ENCODE measurements at places on chromosomes 11 and 22.

- no peak for DNase-seq
These were observed 42.5 kb downstream of the CERK start for GRCh38 chr22:46695346-46696228.

GRCh38 chr11:103079833-103080232, 12.1 kb downstream of the DCUN1D5 start:
- DNase-seq: no peak

- DNase-seq: no peak
These were observed 87.4 kb upstream of the LRRC55 start for GRCh38 chr11:57094181-57094935.

GRCh38 chr11:62953811-62954210, 31.0 kb downstream of the SLC22A6 start:
- DNase-seq: no peak

DNA sequence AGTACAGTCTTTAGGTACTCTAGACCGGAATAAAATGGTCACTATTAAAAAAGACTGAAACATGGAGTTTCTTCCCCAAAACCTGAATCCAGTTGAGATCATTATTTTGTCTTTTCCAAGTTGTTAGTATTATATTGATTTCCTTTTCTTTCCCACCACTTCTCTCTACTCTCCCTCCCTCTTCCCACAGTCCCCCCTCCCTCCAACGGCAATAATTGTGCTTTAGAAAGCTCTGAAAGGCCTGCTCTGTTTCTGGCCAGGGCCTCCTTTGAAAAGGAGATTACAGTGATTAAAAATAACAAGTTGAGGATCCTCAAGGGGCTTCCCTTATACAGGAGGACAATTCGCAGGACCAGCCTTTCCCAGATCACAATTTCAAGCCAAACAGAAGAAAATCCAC, 3.5 kb downstream of the SPON1 start:
- DNase-seq: no peak

DNA sequence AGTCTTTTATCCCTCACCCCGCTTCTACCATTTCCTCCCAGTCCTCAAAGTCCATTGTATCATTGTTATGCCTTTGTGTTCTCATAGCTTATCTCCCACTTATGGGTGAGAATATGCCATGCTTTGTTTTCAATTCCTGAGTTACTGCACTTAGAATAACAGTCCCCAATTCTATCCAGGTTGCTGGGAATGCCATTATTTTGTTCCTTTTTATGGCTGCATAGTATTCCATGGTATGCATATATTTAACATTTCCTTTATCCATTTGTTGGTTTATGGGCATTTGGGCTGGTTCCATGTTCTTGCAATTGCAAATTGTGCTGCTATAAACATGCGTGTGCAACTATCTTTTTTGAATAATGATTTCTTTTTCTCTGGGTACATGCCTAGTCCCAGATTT, 114.9 kb downstream of the VPREB1 start:
- no peak for DNase-seq

GRCh38 chr11:72132646-72133045, 2.9 kb upstream of the FOLR3 start:
- no peak for DNase-seq

- no peak for DNase-seq
These were observed 137.4 kb downstream of the NAV2 start for GRCh38 chr11:19849947-19850593.

DNA sequence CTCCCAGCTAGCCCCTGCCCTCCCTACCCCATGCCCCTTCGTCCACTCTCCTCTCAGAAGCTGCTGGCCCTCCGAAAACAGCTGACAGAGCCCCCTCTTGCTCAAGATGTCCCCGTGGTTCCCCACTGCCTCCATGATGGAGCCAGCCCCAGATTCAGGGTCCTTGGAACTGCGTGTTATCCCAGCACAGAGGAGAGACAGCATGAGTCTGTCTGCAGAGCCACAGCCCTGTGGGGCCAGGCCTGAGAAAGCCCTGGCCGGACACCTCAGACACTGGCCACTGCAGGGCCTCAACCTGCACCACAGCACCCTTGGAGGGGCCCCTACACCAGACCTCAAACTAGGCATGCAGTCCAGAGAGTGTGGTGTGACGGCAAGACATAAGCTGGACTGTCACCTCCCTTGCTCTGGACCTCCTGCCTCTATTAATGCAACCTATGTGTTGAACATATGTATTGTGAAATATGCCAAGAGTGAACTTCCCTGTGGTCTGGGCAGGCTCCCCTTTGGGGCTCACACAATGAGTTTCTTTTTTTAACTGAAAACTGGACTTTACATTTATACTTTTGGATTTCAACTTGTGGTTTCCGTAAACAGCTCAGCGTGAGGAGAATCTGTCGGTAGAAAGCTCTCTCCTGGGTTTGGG, 9.6 kb downstream of the PNPLA5 start:
- no peak for DNase-seq

- no peak for DNase-seq
These were observed 318.3 kb upstream of the SORL1-AS1 start for GRCh38 chr11:121770939-121771595.

GRCh38 chr22:49642331-49642730, 185.3 kb downstream of the BRD1 start:
- no peak for DNase-seq

DNA sequence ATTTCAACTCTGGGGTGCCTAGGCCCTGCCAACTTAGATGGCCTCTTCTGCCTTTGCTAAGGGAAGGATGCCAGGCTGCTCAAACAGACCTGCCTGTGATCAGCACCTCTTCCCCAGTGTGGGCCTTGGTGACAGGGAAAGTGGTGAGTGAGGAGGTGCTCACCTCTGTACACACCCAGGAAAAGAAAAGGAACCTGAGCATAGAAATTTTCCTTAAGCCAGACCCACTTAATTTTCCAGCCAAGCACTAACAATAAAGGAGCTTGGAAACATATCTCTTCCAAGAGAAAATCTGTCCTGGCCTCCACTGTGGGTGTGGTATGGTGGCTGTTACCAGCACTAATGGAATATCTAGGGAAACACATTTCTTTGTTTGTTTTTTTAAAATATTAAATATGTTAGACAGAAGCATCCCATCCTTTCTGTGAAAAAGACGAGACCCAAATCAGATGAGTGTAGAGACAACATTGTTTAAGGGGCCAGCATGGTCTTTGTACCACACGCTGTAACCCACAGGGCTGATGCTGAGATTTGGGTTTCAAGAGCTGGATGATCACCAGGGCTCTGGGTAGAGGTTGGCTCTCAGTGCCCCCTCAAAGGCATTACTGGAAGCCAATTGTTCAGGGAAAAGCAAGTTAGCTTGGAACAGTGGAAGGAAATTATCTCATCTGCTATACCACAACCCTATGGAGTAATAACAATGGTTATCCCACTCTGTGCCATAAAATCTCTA, 472.2 kb downstream of the INSC start:
- DNase-seq: no peak

DNA sequence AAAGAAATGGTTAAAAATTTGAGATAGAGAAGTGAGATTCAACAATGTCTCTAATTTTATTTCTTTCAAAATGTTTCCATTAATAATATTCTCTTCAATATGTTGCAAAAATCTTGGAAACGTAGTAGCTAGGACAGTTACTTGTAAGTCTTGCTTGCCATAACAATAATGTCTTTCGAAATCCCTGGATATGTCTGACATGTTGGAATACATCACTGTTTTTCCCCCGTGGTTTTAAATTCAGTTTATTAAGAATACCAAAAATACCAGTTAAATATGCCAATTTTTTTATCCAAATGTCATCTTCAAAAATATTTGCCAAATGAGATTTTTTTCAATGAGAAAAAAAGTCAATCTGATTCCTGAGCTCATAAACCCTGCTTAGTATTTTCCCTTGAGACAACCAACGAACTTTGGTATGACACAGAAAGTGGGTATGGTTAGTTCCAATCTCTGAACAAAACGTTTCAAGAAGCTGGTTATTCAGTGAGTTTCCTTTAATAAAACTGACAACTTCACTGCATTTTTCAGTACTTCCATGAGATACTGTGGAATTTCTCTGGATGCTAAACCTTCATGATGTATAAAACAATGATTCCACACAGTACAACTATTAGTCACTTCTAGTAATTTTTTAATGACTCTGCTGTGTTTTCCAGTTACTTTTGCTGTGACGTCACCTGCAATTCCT, 36.7 kb upstream of the AMPD3 start:
- no peak for DNase-seq

DNA sequence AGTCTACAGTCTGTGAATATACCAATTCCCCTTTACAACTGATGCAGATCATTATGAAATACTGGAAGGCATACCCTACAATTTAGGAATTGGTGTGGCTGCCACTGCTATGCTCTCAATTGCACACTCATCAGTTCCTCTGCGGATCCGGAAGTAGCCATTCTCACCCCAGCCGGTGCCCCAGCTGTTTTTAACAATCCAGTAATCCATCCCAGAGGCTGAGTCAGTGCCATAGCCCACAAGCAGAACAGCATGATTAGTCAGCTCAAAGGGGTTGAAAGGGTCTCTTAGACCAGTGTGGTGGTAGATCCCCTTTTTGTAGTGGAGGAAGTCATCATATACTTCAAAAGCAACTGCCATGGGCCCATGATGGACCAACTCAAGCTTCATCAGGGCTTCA, 43.6 kb downstream of the CTSC start:
- no peak for DNase-seq

DNA sequence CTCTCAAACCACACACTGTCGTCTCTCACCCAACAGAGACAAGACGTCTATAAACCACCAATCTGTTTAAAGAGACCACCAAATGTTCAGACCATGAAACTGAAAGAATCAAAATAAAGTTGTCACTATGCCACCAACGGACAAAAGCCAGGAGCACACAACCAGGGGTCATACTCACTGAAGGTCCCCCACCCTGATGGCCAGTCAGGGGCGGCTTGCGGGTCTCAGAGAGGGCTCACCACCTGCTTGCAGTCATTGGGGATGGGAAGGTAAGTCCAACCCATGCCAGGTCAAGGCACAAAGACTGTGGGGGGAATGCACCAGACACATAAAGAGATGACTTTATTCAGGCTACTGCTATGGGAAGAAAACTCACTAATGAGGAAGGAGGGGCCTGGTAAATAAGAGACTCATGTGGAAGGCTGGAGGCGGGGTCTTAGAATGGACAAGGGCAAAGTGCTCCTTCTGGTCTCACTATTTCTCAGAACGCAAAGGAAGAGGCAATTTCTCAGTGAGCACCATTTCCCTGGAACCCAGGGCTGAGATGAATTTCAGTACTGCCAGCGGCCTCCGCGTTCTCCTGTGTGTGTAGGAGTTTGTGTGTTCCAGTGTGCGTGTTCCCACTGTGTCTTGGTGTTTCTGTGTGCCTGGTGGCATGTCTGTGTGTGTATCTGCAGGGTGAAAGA, 17.3 kb downstream of the SCARF2 start:
- no peak for DNase-seq

DNA sequence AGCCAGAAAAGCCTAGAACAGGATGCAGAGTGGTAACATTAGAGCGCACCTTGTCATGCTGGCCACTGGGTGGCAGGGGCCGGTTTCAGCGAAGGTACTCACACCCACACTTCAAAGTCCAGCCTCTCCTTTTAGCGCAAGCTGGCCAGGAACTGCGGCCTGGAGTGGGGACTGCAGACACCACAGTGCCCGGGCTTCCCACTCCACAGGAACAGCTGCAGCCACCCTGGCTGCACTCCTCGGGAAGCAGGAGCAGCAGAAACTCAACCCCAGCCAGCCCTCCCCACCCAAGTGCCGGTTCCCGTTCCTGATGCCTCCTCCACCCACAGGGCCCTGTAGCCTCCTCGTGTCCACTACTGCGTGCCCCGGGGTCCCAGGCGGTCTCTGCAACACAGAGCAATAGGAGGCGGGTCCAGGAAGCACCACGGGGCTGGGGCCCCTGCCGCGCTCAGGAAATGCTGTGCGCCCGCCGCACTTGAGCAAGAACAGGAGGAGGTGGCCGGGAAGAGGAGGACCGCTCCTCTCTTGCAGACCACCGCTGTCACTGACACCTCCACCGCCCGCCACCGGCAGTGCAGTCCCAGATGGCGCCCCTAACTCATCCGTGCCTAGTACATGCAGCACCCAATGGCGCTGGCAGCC, 2.2 kb downstream of the RFPL2 start:
- peak; percentile 88 for DNase-seq

DNA sequence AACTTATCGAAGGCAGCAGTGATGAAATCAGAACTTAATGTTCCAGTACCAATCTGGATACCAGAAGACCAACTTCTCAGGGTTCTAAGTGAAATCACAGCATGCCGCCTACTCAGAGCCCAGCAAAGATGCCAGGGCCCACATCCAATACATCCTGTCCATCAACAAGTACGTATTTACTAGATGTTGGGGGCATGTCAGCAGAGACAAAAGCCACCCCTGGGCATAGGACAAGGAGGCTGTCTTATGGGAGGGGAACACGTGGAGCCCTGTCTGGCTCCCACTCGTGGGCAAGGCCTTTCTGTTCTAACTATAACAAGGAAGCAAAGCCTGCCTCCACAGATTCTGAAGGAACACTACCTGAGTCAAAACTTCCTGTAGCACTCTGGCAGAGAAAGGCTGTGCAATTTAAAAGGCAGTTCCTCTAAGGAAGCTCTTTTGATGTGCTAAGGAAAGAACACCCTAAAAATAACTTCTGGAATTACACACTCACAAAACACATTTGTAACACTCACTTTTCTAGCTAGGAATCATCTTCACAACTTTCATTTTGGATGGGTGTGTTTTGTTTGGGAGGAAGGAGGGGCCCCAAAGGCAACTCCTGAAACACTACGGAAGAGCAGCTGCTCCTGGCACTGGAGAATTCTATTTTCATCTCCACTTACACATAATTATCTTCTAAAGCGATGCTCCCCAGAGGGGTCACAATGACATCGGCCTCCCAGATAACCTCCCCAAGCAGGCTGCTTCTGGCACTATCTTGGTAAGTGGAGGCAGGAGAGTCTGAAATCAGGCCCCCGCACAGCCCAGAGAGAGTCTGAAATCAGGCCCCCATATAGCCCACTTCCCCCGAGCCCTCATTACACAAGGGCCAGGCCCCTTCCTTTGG, 14.2 kb downstream of the SMCO4 start:
- DNase-seq: no peak

DNA sequence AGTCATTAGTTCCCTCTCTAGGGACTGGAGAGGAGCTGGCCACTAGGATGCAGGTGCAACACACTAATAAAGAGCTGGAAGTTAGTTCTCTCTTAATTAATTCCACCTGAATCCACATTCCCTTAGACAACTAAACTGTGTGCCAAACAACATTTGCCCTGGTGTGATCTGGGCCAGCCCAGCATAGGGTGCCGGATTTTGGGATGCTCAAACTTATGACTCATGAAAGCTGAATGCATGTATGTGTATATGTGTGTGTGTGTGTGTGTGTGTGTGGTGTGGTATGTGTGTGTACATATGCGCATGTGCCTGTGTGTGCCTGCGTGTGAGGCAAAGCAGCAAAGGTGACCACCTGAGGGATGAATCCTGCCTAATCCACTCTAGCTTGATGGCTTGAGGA, 110.7 kb downstream of the EHF start:
- DNase-seq: no peak

Measured in HuH-7 (cell line).